Fibroblast of villous mesenchyme (primary cell): ENCODE measurements at places on chromosomes 2 and 18.

DNA sequence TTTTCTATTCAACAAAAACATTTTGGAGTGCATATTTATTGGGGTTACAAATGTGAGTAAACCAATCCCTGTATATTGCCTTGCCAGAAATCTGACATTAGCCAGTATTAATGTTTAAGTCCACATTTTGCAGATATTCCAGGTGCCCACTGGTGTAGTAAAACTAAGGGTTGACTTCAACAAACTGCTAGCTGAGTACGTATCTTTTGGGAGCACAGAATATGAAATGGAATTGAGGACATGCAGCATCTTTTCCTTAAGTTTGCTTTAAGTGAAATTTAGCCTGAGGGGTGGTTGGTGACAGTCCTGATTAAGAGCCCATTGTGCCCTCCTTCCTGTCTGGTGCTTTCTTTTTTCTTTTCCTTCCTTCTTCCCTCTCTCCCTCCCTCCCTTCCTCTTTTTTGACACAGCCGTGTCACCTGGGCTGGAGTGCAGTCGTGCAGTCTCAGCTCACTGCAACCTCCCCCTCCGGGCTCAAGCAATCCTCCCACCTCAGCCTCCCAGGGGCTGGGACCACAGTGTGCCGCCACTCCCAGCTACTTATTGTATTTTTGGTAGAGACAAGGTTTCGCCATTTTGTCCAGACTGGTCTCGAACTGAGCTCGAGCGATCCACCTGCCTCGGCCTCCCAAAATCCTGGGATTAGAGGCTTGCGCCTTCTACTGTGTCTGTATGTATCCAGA, 1.6 kb downstream of the NUP35 start:
- DNase-seq, result no peak

- DNase-seq, result no peak
Observed at GRCh38 chr18:5413447-5413846, 117.9 kb upstream of the ZBTB14 start.

DNA sequence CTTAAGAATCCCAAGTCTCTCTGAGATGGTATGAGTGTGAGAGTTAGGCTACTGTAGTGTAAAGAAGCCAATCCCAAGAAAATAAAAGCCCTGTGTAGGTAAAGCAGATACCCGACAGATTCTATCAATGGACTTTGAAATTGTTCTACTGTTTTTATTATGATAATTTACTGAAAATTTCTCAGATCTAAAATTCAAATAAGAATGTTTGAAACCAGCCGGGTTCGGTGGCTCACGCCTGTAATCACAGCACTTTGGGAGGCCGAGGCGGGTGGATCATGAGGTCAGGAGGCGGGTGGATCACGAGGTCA, 208.3 kb upstream of the SPRED2 start:
- no peak for DNase-seq

DNA sequence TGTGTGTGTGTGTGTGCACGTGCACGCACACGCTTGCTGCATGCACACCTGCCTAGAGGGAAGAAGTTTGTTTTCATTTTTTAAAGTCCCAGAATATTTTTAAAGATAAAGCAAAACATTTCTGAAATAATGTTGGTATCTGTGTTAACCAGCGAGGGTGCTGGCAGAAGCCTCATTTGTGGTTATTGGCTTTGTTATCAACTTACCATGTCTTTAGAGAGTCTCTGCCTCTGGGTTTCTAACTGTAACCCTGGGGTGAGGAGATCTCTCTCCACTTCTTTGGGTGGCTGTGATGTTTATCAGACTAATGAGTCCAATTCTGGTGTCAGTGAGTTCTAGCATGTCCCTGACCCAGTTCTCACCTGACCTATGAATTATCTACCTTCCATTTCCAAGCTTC, 927.6 kb upstream of the FANCL start:
- no peak for DNase-seq

- DNase-seq, result no peak
Observed at GRCh38 chr18:78407466-78407844, 572.2 kb upstream of the SALL3 start.

- no peak for DNase-seq
Observed at GRCh38 chr2:30267161-30267975, 36.0 kb downstream of the LBH start.

- peak; percentile 62 for DNase-seq
Observed at GRCh38 chr18:68399721-68400120, 315.2 kb downstream of the TMX3 start.
